ENCODE measurements at places on chromosomes 12 and 14. TPM values are rescaled to one million over a fixed set of nuclear protein-coding genes. Genes with fewer than 3 reads are reported as not detected.

Gene SLC2A14
- polyA plus RNA-seq = not detected

Gene SPPL3
- polyA plus RNA-seq = 34.0 TPM

Gene SOCS2
- 26.7 TPM for polyA plus RNA-seq

Gene MGAT4C
- not detected for polyA plus RNA-seq

Gene DIO2
- polyA plus RNA-seq = not detected

- no peaks in the 10 kb centered on the region for H3K27me3 ChIP-seq
- no peaks in the 10 kb centered on the region for H3K36me3 ChIP-seq
- no peak overlapping the region for H3K27ac ChIP-seq
These were observed 473.5 kb downstream of the ETNK1 start for GRCh38 chr12:23098517-23098916.

- DNase-seq = no peak
- no peak overlapping the region for H3K4me3 ChIP-seq
- no peak overlapping the region for H3K27ac ChIP-seq
- H3K27me3 ChIP-seq = no peaks in the 10 kb centered on the region
- H3K4me1 ChIP-seq = no peaks in the 10 kb centered on the region
These were observed 156.5 kb upstream of the PLEKHG7 start for GRCh38 chr12:92546259-92546634.

GRCh38 chr12:41919048-41919447 is 225.6 kb downstream of the GXYLT1 start:
- H3K27me3 ChIP-seq = peaks cover 3% of the 10 kb centered on the region
- H3K4me3 ChIP-seq = no peak overlapping the region
- DNase-seq = no peak
- no peak overlapping the region for H3K27ac ChIP-seq

- no peak for DNase-seq
- H3K27me3 ChIP-seq = no peaks in the 10 kb centered on the region
- no peak overlapping the region for H3K4me3 ChIP-seq
- no peaks in the 10 kb centered on the region for H3K36me3 ChIP-seq
- H3K27ac ChIP-seq = no peak overlapping the region
These were observed 341.4 kb downstream of the ADAMTS20 start for GRCh38 chr12:43210485-43211192.

DNA sequence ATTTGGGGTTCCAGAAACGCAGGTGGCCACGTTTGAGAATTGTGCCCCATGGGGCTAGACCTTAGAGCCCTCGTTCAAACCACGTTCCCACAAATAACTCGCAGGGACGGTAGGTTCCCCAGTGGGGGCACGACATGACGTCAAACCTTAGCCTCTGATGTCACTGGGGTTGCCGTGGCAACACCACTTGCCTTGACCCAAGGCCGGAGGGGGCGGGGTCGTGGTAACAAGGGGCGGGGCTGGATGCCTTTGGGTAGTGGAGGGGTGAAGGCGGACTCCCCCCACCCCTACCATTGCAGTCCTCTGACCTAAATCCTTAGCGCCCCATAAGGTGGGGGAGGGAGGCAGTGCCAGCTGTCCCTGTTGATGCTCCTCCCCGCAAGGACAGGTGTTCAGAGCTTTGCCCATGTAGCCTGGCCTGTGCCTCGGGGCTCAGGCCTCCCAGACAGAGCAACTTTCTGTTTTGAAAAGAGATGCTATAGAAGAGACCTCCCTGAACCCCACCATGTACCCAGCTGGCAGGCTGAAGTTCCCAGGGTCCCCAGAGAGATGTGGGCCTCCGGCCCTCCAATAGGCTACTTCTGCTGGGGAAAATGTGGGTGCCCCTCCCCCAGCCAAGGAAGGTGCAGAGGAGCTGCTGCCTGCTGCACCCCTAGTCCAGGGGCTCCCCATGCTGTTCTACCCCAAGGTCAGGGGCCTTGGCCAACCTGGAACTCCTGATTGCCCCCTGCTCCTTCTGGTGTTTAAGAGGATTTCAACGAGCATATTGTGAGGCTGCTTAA is 1.9 kb downstream of the FAM222A start:
- H3K27me3 ChIP-seq = peaks cover 3% of the 10 kb centered on the region
- H3K36me3 ChIP-seq = no peaks in the 10 kb centered on the region
- no peak for DNase-seq
- peaks cover 8% of the 10 kb centered on the region for H3K4me1 ChIP-seq

DNA sequence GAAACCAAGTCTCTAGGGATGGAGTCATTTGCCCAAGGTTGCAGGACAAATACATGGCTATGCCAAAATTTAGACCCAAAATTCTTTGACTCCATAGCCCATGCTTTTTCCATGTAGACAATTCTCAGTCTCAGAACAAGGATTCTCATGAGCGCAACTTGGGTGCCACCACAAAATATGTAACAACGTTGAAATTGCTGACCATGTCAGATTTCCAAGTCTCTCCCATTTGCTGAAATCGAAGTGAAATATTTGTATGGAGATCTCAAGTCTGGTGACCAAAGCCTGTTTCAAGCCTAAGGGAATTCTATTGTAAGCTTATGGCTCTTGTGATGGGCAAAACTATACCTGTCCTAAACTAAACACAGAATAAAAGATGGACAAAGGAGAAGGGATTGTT is 333.5 kb downstream of the AEBP2 start:
- DNase-seq = no peak
- no peak overlapping the region for H3K27ac ChIP-seq
- no peaks in the 10 kb centered on the region for H3K4me1 ChIP-seq

DNA sequence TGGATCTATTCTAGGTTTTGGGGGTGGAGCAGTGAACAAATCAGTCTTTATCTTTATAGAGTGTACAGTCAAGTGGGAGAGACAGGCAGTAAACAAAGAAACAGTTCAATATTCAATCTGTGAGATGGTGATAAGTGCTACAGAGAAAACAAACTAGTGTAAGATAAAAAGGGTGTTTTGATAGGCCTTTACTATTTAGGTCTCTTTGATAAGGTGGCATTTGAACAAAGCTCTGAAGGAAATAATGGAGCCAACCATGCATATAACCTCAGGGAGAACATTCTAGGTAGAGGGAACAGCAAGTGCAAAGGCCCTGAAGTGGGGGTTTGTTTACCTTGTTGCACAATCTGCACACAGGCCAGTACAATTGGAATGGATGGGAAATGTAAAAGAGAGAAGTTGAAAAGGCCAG is 47.3 kb downstream of the PTPN11 start:
- no peak overlapping the region for H3K4me3 ChIP-seq
- peaks cover 6% of the 10 kb centered on the region for H3K4me1 ChIP-seq
- no peak for DNase-seq
- H3K36me3 ChIP-seq = peaks cover 12% of the 10 kb centered on the region
- H3K27me3 ChIP-seq = no peaks in the 10 kb centered on the region

DNA sequence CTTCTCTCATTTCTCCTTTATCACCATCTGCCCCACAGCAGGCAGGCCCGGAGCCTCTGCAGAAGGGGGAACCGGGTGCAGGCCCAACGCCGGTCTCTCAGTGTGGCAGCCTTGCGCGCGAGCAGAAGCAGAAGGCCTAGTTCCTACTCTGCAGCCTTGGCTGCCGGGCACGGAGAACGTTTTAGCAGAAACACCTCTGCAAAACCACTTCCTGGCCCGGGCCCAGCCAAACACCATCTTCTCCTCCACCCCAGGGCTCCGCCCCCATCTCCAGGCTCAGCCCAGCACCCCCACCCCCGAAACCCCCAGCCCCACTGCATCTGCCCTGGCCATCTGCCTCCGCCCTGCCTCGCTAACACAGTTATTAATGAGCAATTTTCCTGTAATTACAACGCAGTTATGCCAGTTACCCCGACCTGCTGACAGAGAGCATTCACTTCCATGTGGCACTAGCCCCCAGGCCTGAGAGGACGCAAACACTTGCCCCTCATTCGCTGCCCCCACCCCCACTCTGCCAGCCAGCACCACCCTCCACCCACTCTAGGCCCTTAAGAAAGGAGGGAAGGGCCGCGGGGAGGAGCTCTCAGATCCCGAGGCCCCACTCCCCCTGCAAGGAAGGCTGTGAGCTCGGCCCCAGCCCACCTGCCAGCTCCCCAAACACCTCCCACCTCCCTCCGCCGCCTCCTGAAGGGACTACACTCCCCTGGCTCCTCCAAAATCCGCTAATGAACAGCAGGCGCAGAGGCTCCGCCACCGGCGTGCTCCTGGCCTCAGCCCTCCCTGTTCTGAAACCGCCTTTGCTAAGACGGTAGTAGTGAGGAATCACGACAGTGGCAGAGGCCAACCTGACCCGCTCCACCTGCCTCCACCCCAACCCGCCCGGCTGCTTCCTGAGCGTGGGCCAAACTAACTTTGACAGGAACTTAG is 44.7 kb upstream of the FBRSL1 start:
- peak overlapping the region; percentile 44 for H3K4me3 ChIP-seq
- H3K27ac ChIP-seq = peak overlapping the region; percentile 92
- H3K27me3 ChIP-seq = no peaks in the 10 kb centered on the region
- H3K36me3 ChIP-seq = no peaks in the 10 kb centered on the region
- peak; percentile 82 for DNase-seq
- peaks cover 46% of the 10 kb centered on the region for H3K4me1 ChIP-seq

GRCh38 chr12:90124289-90124688 is 415.7 kb upstream of the ATP2B1 start:
- no peaks in the 10 kb centered on the region for H3K4me1 ChIP-seq
- H3K27ac ChIP-seq = no peak overlapping the region
- no peak for DNase-seq
- H3K27me3 ChIP-seq = peaks cover 8% of the 10 kb centered on the region
- no peaks in the 10 kb centered on the region for H3K36me3 ChIP-seq
- no peak overlapping the region for H3K4me3 ChIP-seq

Data from CD4-positive, CD25-positive, alpha-beta regulatory T cell (primary cell).